Sigmoid colon (tissue), 7 donors: ENCODE measurements at places on chromosomes 4 and X. TPM values are rescaled to one million over a fixed set of nuclear protein-coding genes. Genes with fewer than 3 reads are reported as not detected.

The GJB1 gene
- polyA plus RNA-seq, result 16.2 TPM

The MMRN1 gene
- 14.6 TPM for polyA plus RNA-seq

The NUDT10 gene
- polyA plus RNA-seq, result 0.46 TPM

The ASB11 gene
- 0.60 TPM for polyA plus RNA-seq

The KIT gene
- 1.2 TPM for polyA plus RNA-seq

The RAB40A gene
- not detected for polyA plus RNA-seq

The UGT2B11 gene
- not detected for polyA plus RNA-seq

The PROM1 gene
- polyA plus RNA-seq, result 29.1 TPM

The VCX2 gene
- polyA plus RNA-seq, result not detected

The MAGEB17 gene
- polyA plus RNA-seq, result 0.60 TPM

The SLC25A43 gene
- polyA plus RNA-seq, result 16.2 TPM

The RNF175 gene
- polyA plus RNA-seq, result 0.26 TPM

The ANOS1 gene
- polyA plus RNA-seq, result 3.0 TPM

The AREG gene
- 31.9 TPM for polyA plus RNA-seq

The CHRNA9 gene
- polyA plus RNA-seq, result not detected

The SEPTIN11 gene
- polyA plus RNA-seq, result 46.0 TPM

The VGLL1 gene
- polyA plus RNA-seq, result not detected

The CFAP99 gene
- polyA plus RNA-seq, result not detected

The MND1 gene
- 3.0 TPM for polyA plus RNA-seq

The NAP1L3 gene
- 1.9 TPM for polyA plus RNA-seq

The DRD5 gene
- not detected for polyA plus RNA-seq

The TMA16 gene
- 21.0 TPM for polyA plus RNA-seq

The HSFX4 gene
- polyA plus RNA-seq, result not detected

The GPR143 gene
- polyA plus RNA-seq, result not detected

The KCND1 gene
- not detected for polyA plus RNA-seq

The TMSB15A gene
- polyA plus RNA-seq, result 1.4 TPM

The PRSS12 gene
- polyA plus RNA-seq, result 6.6 TPM

The GRIA2 gene
- not detected for polyA plus RNA-seq

The ANKRD17 gene
- 7.6 TPM for polyA plus RNA-seq

The MAGEA12 gene
- not detected for polyA plus RNA-seq

The ALAS2 gene
- not detected for polyA plus RNA-seq

The PABPC1L2A gene
- not detected for polyA plus RNA-seq

The TLR10 gene
- polyA plus RNA-seq, result not detected

The HS6ST2 gene
- 0.23 TPM for polyA plus RNA-seq

The PAGE5 gene
- polyA plus RNA-seq, result not detected

The CRMP1 gene
- 4.1 TPM for polyA plus RNA-seq

The PORCN gene
- polyA plus RNA-seq, result 7.4 TPM

The SMIM10L2A gene
- polyA plus RNA-seq, result not detected

The UGT2B17 gene
- polyA plus RNA-seq, result 83.5 TPM

The PNCK gene
- polyA plus RNA-seq, result not detected

The SPANXA1 gene
- polyA plus RNA-seq, result not detected

The PAGE2 gene
- not detected for polyA plus RNA-seq

The HELQ gene
- polyA plus RNA-seq, result 7.8 TPM

The MAGEB10 gene
- not detected for polyA plus RNA-seq

The HHIP gene
- 0.50 TPM for polyA plus RNA-seq

The SPP1 gene
- 29.4 TPM for polyA plus RNA-seq

The GSX2 gene
- not detected for polyA plus RNA-seq

The IGSF1 gene
- polyA plus RNA-seq, result 0.15 TPM

The REPS2 gene
- polyA plus RNA-seq, result 9.2 TPM

The SPANXN4 gene
- not detected for polyA plus RNA-seq

The ZCCHC4 gene
- 3.5 TPM for polyA plus RNA-seq
